ENCODE measurements at places on chromosomes 11 and 22. TPM values are rescaled to one million over a fixed set of nuclear protein-coding genes. Genes with fewer than 3 reads are reported as not detected.

DNA sequence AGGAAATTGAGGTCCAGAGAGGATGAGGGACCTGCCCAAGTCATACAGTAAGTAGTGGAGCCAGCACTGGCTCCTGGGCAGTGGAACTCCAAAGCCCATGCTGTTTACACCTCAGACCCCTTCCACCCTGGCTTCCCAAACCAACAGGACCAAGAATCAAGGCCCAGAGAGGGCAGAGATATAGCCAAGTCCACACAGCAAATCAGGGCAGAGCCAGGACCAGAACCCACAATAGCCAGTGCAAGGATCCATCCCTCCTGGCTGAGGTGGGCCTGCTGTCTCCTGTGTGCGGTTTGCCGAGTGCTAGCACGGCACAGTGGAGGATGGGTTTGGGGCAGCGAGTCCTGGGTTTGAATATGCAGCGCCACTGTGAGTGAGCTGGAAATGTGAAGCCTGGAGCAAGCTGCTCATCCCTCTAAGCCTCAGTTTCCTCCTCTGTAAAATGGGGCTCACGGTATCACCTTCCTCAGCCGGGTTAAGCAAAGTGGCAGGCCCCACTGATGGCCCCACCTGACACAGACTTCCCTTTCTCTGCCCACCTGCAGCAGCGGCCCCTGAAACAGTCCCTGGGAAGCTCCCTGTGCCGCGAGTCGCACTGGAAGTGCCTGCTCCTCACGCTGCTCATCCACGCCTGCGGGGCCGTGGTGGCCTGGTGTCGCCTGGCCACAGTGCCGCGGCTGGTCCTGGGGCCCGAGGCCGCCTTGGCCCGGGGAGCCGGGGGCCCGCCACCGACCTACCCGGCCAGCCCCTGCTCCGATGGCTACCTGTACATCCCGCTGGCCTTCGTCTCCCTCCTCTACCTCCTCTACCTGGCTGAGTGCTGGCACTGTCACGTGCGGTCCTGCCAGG is 2.3 kb downstream of the TMEM151A start:
- no peaks in the 10 kb centered on the region for H3K36me3 ChIP-seq
- DNase-seq: no peak
- peaks cover 21% of the 10 kb centered on the region for H3K4me1 ChIP-seq
- no peak overlapping the region for H3K27ac ChIP-seq
- H3K4me3 ChIP-seq: no peak overlapping the region

- no peak overlapping the region for H3K27ac ChIP-seq
- no peak for DNase-seq
- no peak overlapping the region for H3K4me3 ChIP-seq
- peaks cover 6% of the 10 kb centered on the region for H3K36me3 ChIP-seq
- no peaks in the 10 kb centered on the region for H3K4me1 ChIP-seq
Measured at GRCh38 chr11:58647141-58647699, 24.8 kb downstream of the CNTF start.

DNA sequence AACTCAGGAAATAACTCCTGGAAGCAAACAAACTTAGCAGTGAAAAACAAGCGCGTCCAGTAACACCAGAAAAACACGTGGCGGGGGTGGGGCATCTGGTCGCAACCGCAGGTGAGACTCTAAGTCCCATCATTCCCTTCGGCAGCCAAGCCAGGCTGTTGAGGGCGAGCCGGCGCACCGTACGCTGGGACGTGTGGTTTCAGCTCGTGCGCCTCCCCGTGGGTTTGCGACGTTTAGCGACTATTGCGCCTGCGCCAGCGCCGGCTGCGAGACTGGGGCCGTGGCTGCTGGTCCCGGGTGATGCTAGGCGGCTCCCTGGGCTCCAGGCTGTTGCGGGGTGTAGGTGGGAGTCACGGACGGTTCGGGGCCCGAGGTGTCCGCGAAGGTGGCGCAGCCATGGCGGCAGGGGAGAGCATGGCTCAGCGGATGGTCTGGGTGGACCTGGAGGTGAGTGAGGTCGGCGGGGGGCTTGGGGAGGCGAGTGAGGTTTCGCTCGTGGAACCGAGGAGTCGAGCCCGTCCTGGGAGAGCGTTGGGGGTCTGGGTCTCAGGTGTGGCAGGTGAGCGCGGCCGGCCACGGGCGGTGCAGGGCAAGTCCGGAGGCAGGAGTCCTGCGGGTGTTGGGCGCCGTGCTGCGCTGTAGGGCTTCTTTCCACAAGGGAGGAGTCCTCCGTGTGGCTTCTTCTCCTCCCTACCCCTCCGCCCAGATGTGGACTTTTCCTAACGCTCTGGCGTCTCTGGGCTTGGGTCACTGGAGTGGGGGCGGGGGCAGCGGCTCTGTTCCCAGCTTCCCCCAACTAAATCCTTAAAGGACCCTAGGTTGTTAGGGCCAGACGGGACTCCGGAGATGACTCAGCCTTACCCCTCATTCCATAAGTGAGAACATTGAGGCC is at the start of gene REXO2:
REXO2 (plus strand) TSS at position 239 of the 892 bp plus-strand sequence; CDS start at position 301, 62 bp downstream.
- H3K27ac ChIP-seq: peak within 1 kb of the TSS; percentile 76
- no peaks in the 10 kb centered on the region for H3K36me3 ChIP-seq
- H3K27me3 ChIP-seq: no peaks in the 10 kb centered on the region
- peaks cover 12% of the 10 kb centered on the region for H3K4me1 ChIP-seq
- DNase-seq: peak; percentile 95

GRCh38 chr11:132045107-132045506 is 674.7 kb downstream of the NTM start:
- no peaks in the 10 kb centered on the region for H3K36me3 ChIP-seq
- H3K4me3 ChIP-seq: no peak overlapping the region
- H3K27me3 ChIP-seq: peaks cover 2% of the 10 kb centered on the region
- H3K4me1 ChIP-seq: no peaks in the 10 kb centered on the region
- no peak for DNase-seq

- no peak for DNase-seq
- H3K27ac ChIP-seq: no peak overlapping the region
- no peak overlapping the region for H3K4me3 ChIP-seq
- peaks cover 15% of the 10 kb centered on the region for H3K4me1 ChIP-seq
- H3K36me3 ChIP-seq: peaks cover 26% of the 10 kb centered on the region
Measured at GRCh38 chr11:134764367-134764766, 352.3 kb upstream of the B3GAT1 start.

The OR10V1 gene
- not detected for total RNA-seq

GRCh38 chr11:63838150-63838677 is 696 bp upstream of the MARK2 start:
- no peaks in the 10 kb centered on the region for H3K36me3 ChIP-seq
- peak overlapping the region; percentile 80 for H3K4me3 ChIP-seq
- H3K27ac ChIP-seq: peak overlapping the region; percentile 82
- peaks cover 19% of the 10 kb centered on the region for H3K27me3 ChIP-seq
- no peak for DNase-seq
- peaks cover 29% of the 10 kb centered on the region for H3K4me1 ChIP-seq
